Dermis microvascular lymphatic vessel endothelial cell (primary cell): ENCODE measurements at places on chromosomes 2 and 18. TPM values are rescaled to one million over a fixed set of nuclear protein-coding genes. Genes with fewer than 3 reads are reported as not detected.

- DNase-seq: no peak
Measured at GRCh38 chr2:231996797-231997540, 35.5 kb downstream of the DIS3L2 start.

GRCh38 chr2:106285237-106285829, 91.2 kb upstream of the UXS1 start:
- no peak for DNase-seq

The SP140 gene
- 0.13 TPM in 1 of 2 replicates, not detected in the other for total RNA-seq

The ACTG2 gene
- not detected in 2 replicates for total RNA-seq
